NCI-H187 (cell line): ENCODE measurements at places on chromosomes 11 and 22.

GRCh38 chr11:66868726-66869566 lies 12.1 kb downstream of the LRFN4 start:
- DNase-seq, result no peak

GRCh38 chr22:47050401-47051051 lies 288.1 kb downstream of the TBC1D22A start:
- no peak for DNase-seq

GRCh38 chr11:38990841-38991240 lies 2392.8 kb upstream of the RAG2 start:
- DNase-seq, result no peak

GRCh38 chr11:109956124-109956793 lies 136.9 kb upstream of the ZC3H12C start:
- DNase-seq, result no peak

DNA sequence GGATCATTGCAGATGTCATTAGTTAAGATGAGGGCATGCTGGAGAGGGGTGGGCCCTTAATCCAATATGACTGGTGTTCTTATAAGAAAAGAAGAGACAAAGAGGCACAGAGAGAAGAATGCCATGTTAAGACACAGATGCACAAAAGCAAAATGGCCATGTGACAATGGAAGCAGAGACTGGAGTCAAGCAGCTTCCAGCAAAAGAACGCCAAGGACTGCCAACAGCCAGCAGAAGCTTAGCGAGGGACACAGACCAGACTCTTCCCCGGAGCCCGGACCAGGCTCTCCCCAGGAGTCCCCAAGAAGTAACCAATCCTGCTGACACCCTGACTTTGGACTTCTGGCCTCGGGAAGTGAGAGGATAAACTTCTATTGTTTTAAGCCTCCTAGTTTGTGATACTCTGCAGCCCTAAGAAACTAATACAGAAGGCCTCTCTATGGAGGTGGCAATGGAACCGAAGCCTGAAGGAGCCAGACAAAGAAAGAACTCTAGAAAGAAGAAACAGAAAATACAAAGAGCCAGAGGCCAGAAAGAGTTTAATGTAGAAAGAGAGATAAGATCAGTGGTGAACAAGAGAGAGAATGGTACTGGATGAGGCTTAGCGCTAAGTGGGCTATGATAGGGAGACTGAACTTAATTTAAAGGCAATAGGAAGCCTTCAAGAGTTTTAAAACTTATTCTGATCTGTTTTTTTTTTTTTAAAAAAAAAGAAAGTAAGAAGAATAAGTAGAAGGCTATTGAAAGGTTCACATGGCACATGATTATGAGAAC lies 27.7 kb downstream of the PRCP start:
- no peak for DNase-seq

GRCh38 chr22:22745225-22746060 lies 101.0 kb downstream of the GGTLC2 start:
- no peak for DNase-seq

- DNase-seq, result no peak
Measured at GRCh38 chr11:94851864-94852636, 83.9 kb downstream of the AMOTL1 start.

DNA sequence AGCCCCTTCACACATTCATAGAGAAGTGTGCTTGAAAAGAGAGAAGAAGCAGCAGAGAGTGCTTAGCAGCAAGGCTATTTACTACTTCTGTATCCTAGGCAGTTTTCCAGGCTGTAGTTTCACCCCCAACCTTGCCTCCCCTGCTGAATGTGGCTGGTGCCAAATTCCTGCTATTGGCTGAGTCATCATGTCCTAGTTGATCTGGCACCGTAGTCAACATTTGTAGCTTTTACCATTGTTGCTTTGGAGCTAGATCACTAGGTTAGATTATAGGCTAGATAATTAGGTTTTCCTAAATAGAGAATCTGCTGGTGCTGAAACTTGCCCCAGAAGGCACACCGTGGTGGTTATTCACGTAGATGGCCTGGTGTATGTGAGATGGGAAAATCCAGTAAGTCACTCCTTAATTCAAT lies 32.7 kb downstream of the ARHGAP42 start:
- no peak for DNase-seq

- no peak for DNase-seq
Measured at GRCh38 chr22:22954656-22955055, 67.0 kb downstream of the IGLL5 start.

GRCh38 chr22:48758881-48759875 lies 1068.5 kb downstream of the BRD1 start:
- DNase-seq, result no peak

- DNase-seq, result no peak
Measured at GRCh38 chr11:120511820-120512738, 531 bp downstream of the GRIK4 start.

GRCh38 chr11:131422496-131422895 lies 52.1 kb downstream of the NTM start:
- no peak for DNase-seq

DNA sequence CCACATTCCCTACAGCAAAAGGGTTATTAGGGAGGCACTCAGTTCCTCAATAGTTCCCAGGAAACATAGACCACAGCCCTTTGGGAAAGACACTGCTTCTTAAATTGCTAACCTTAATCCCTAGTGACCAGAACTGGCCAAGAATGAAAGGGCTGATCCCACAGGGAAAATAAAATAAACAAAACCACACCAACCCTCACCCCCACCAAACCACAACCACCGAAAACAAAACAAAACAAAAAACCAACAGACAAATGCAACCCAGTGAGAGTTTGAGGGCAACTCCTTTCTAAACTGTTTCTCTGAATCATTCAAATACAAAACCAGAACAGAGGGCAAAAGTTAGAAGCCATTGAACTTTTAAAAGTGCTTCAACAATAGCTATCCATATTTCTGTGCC lies 57.2 kb downstream of the NAV2 start:
- DNase-seq, result no peak
